ENCODE measurements at places on chromosomes 1 and 21. TPM values are rescaled to one million over a fixed set of nuclear protein-coding genes. Genes with fewer than 3 reads are reported as not detected.

DNA sequence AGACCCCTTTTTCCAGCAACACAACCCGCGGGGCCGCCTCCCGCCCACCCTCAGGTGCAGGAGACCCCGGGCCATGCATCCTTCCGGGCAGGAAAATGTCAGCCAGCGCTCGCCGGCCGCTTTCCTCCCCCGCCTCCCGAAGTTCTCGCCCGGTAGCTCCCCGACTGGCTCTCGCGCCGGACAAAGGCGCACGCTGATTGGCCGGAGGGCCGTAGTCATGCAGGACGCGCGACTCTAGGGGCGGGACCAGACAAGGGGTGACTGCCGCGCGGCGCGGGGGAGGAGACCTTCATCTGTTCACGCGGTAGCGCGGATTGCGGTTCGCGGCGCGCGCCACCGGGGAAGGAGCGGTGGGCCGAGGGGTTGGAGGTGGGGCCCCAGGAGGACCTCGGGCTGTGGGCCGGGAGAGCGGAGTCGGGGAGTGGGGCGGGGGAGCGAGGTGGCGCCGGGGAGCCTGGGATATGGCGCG, at the start of gene FLVCR1:
TSS of gene FLVCR1 (plus strand) at position 284 of the 469 bp plus-strand sequence. CDS start at position 462, 178 bp downstream.
- no peaks in the 10 kb centered on the region for H3K36me3 ChIP-seq
- H3K4me1 ChIP-seq, result peaks cover 24% of the 10 kb centered on the region
- no peaks in the 10 kb centered on the region for H3K27me3 ChIP-seq
- DNase-seq, result peak; percentile 98

- no peak for DNase-seq
- H3K36me3 ChIP-seq, result no peaks in the 10 kb centered on the region
- H3K27ac ChIP-seq, result no peak overlapping the region
- H3K4me1 ChIP-seq, result no peaks in the 10 kb centered on the region
Observed at GRCh38 chr1:165958306-165958705, 130.9 kb downstream of the UCK2 start.

DNA sequence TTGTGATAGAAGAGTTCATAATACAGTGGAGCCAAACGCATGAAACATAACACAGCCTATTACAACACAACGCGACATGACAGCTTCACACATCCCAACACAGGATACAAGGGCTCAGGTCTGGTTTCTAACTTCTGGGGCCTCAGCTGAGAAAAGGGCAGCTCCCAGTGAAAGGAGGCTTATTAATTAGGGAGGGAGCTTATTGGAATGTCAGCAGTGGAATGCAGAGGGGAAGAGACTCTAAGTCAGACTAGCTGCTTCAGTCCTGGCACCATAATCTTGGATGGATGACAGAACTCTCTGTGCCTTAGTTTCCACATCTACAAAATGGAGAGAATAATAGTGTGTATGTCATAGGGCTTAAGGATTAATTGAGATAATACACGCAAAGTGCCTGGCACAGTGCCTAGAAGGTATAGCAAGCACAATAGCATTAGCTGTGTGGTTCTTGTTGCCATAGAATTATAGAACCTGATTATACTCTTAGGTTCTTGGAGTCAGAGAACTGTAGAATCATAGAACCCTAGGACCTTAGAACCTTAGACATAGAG, 22.7 kb upstream of the SLC2A1 start:
- H3K4me1 ChIP-seq, result no peaks in the 10 kb centered on the region
- no peak for DNase-seq
- no peaks in the 10 kb centered on the region for H3K27me3 ChIP-seq
- H3K27ac ChIP-seq, result no peak overlapping the region

DNA sequence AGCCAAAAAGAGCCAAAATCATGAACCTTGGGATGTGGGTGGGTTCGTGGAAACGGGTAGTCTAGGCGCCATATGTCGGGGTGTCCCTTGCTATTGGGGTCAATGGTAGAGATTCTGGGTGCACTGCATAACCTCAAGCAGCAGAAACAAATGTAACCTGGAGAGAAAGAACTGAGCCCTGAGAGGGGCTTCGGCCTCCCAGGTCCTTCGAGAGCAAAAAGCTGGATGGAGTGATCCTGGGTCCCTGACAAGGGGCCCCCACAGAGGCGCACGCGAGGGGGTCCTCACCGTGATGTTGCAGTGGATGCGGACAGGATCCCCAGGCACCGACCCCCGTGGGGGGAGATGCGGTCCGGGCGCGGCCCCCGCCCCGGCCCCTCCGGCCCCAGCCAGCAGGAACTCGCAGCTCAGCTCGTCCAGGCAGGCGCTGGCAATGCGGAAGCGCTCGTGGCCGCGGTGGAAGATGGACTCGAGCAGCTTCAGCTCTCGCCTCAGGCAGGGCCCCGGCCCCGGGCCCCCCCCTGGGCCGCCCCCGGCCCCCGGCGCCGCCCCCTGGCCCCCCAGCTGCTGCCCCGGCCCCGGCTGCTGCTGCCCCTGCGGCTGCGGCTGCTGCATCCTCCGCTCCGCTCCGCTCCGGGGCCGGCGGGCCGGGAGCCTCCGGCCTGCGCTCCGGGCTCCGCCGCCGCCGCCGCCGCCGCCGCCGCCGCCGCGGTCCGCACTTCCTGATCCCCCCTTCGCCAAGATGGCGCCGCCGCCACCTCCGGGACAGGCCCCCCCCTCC, at the start of gene UBE2Q1:
TSS of gene UBE2Q1 (minus strand) at position 724 of the 781 bp plus-strand sequence. CDS start at position 615, 109 bp downstream.
- H3K4me3 ChIP-seq, result peak within 1 kb of the TSS; percentile 94
- peak; percentile 42 for DNase-seq
- H3K36me3 ChIP-seq, result peaks cover 27% of the 10 kb centered on the region
- H3K27ac ChIP-seq, result peak within 1 kb of the TSS; percentile 88
- peaks cover 7% of the 10 kb centered on the region for H3K4me1 ChIP-seq

SELENOF gene
- total RNA-seq, result 207 TPM

TYW3 gene
- total RNA-seq, result 16.7 TPM

KRTAP13-3 gene
- not detected for total RNA-seq
